ENCODE measurements at places on chromosomes 7 and 10.

- DNase-seq: peak; percentile 57
These were observed 22.6 kb upstream of the CREB5 start for GRCh38 chr7:28389504-28390395.

GRCh38 chr7:149696280-149696679 lies 77.1 kb downstream of the ZNF467 start:
- DNase-seq: no peak

DNA sequence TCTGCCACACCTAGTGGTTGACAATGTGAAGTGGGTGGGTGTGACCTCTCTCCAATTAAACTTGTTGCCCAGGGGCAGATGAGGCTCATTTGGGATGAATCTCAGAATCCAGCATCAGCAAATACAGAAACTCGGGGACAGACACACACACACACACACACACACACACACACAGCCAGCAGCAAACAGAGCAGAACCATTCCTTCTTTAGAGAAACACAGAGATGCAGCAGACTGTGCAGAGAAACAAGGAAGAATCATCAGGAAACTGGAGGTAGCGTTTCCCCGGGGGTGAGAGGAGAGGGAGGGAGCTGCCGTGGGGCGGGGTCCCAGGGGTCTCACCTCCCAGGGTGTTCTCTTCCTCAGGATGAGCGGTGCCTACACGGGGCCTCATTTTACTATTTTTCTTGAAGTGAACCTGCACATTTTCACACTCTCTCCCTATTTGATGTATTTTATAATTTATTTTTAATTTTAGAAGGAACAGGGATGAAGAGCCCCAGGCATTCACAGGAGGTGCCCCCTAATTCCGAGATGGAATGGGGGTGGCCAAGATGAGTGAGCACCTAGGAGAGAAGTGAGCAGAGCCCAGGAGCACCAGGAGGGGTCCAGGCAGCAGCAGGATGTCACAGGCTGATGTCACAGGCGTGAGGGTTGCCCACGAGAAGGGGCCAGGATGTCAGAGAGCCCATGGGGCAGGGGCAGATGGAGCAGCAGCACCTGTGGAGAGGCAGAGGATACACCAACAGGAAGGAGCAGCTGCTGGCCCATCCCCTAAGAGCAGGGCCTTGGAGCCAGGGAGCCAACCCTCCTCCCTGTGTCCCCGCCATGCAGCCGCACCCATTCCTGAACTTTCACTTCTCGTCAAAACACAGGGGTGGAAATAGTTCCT lies 85.3 kb upstream of the PPP2R2D start:
- no peak for DNase-seq

- DNase-seq: no peak
These were observed 17.9 kb upstream of the CLEC2L start for GRCh38 chr7:139505563-139505962.

- no peak for DNase-seq
These were observed 672.4 kb upstream of the GALNT17 start for GRCh38 chr7:70459546-70459945.
